Activated naive CD4-positive, alpha-beta T cell treated with Interleukin-2 at 50 U/mL for 16 hours (primary cell): ENCODE measurements at places on chromosomes 6 and 20.

- DNase-seq, result no peak
These were observed 229.2 kb upstream of the SGK1 start for GRCh38 chr6:134546962-134547645.

GRCh38 chr20:39528436-39528835, 566.3 kb downstream of the DHX35 start:
- DNase-seq, result no peak

GRCh38 chr6:81864124-81864523, 111.6 kb upstream of the TENT5A start:
- DNase-seq, result no peak

DNA sequence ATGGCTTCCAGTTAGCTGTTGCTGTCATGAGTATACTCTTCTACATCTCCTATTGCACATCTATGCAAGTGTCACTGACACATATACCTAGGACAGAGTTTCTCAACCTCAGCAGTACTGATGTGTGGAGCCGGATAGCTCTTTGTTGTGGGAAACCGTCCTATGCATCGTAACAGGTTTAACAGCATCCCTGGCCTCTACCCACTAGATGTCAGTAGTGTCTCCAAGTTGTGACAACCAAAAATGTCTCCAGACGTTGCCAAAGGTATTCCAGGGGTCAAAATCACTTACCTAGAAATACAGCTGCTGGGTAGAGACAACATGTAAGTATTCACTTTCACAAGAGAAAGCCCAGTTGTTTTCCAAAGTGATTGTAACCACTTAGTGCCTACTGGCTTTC, 637.6 kb downstream of the RNF144B start:
- no peak for DNase-seq

DNA sequence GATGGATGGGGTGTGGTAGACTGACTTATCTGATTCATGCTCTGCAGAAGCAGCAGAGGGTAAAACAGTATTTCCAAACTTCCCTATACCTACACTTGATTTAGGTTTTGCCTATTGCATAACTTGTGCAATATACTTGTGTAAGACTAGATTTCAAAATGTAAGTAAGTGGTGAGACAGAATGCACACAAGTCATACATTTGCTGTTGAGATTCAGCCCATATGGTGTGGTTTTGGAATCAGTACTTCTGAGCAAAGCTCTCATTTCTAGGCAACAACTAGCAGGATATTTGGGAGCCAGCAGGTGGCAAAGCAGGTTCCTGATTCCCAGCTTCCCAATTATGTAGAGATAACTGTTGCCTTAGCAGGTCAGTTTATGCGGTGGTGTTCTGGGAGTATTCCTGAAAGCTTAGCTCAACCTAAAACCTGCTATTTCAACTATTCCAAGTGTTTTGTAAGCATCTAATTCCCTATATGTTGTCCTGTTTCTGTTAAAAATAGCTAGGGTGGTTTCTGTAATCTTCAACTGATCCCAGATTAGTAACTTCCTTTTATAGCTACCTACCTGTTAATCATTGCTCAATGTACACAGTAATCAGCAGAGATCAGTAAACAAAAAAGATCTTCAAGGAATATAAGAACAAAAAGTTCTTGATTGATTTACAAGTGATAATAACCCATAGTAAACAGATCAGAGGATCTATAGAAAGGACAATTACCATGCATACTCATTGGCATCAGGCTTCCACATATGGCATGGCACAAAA, 8.5 kb upstream of the FABP7 start:
- no peak for DNase-seq

DNA sequence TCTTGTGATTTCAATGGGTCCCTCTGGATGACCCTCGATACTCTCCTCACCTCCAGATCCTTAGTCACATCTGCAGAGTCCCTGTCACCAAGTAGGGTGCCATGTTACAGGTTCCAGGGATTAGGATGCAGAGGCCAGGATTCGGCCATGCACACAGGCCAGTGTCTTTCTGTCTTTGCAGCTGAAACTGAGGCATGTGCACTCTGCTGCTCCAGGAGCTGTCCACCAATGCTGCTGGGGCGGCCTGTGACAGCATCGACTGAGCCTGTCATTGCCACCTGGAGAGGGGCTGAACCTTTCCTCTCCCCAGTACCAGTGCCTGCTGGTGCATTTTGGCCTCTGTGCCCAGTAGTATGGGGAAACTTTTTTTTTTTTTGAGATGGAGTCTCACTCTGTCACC, 4.4 kb upstream of the RBM38 start:
- no peak for DNase-seq

DNA sequence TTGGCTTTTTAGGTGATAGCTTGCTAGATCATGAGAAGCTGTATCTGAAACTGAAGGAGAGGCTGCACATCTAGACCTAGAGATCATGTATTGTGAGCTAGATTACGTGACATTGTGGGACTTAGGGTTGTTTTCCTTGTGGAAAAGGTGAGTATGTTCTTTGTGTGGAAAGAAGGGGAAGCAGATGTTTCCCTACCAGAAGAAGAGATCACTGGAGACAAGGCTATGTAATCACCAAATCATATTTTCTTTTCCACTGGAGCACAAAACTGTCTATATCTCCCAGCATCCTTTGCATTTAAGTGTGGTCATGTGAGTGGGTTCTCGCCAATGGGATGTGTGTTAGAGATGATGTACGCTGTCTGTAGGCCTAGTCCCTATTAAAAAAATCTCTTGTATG, 7.0 kb upstream of the EPB41L2 start:
- no peak for DNase-seq

GRCh38 chr20:53579581-53580375, 13.9 kb downstream of the ZNF217 start:
- DNase-seq, result peak; percentile 30

DNA sequence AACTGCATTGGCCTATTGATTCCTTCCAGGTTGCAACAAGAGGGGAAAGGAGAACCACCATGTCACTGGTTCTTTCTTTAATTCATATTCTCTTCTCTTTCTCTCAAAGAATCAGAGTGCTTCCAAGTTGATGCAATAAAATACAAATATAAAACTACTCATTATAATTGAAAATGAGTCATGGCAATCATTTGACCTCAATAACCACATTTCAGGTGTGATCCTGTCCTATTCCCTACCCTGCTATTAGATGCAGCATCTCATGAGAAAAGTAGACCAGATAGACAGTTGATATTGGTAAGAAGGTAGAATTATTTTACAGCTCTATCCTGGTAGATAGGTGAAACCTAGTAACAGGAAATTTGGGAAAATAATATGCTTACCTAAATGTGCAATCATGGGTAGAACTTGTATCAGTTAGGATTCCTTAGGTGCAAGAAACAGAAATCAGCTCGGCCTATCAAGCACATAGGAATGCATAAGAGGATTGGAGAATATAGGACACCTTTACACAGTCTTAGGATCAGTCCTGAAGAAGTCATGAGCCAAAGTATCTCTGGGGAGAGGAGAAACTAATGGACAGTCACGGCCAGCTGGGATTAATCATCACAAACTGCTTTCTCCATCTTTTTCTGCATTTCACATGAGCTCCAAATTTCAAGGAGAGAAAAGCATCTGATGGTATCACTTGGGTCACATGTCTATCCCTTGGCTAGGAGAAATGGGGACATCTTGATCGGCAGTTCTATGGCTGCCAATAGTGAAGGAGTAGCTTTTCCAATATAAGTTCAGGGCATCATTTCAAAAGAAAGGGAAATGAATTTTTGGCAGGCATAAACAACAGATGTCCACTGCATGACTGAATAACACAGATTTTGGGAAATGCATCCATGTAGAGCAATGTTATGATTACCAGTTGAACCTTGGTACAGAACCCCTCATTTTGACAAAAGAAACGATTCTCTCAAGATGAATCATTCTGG, 19.3 kb upstream of the RNF146 start:
- DNase-seq, result no peak

- no peak for DNase-seq
These were observed 53.9 kb downstream of the AFG1L start for GRCh38 chr6:108348655-108349349.

DNA sequence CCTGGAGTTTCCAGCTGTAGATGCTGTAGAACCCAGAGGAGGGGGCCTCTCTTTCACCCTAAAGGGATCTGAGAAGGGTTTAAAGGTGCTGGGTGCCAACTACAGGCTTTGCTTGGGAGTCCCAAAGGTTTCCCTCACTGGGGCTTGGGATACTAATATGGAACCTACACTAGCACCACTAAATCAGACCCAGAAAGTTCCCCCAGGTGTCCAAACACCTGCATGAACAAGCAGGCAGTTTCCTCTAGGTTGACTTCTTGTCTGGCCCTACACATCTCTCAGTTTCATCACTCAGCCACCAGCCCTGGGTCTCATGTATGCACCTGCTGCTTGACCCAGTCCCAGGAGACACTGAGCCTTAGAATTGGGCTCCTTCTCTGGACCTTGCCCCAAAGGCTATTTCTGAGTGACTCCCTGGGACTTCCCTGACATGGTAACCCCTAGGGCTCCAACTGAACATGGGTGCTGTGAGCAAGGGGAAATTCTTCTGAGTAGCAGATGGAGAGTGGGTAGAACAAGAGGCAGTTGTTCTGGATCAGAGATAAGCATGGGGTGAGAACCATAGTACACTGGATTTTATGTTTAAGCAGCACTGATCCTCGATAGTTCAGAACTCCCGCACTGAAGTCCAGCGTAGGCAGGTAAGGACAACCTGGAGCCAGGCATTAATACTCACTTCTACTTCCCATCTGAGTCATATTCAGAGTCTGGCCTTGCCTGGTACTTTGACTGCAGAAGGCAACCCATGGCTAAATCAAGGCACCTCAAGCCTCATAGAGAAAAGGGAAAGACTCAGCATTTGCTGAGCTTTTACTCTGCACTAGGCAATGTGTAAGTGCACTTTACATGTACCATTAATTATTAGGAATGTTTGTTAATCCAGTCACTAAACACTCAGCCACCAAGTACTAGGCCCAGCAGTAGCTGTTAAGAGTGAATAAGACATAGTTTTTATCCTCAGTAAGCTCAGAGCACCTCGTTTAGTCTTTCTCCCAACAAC, 16.8 kb downstream of the BCL2L1 start:
- no peak for DNase-seq

DNA sequence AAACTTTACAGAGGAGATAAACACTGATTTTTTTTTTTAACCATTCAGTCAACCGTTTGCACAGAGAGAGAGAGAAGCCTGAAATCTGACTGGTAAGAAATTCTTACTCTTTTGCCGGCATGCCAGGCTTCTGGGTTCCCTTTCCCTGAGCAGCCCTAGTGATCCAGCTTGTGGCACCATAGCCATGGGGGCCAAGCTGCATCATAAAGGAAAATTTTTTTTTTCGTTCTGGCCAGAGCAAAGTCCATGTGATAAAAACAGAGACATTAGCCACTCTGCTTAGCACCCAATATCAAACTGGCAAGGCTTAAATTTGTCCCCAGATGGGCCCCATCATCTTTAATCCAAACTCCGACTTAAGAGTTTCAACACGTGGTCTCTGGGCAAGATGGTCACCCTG, 44.5 kb downstream of the CEP85L start:
- no peak for DNase-seq

GRCh38 chr6:80223743-80224212, 117.3 kb downstream of the BCKDHB start:
- no peak for DNase-seq

DNA sequence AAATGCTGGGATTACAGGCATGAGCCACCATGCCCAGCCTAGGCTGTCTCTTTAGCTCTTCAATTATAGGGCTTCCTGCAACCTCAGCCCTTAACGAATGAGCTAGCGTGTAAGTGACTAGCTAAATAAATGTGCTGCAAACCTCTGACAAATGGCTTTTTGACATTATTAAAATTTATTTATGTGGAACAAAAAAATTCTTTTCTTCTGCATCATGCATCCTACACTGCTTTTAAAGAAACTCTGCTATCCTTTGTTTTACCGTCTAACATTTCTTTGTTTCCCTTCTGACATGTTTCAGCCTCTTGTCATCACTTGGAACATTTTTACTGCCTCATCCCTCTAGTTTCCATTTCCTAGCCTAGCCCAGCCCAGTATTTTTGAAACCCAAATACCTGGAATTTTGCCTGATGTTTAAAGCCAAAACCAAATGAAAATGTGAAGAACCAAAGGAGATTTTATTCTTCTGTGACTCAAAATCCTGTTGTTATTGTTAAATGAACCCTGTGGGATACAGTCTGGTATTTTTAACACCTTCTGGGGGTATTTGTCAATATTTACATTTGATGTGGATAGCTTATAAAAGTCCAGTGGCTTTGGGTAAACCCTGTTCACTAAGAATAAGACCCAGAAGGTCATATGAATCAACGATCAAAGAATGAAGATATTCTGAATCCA, 9.5 kb downstream of the NT5E start:
- no peak for DNase-seq

DNA sequence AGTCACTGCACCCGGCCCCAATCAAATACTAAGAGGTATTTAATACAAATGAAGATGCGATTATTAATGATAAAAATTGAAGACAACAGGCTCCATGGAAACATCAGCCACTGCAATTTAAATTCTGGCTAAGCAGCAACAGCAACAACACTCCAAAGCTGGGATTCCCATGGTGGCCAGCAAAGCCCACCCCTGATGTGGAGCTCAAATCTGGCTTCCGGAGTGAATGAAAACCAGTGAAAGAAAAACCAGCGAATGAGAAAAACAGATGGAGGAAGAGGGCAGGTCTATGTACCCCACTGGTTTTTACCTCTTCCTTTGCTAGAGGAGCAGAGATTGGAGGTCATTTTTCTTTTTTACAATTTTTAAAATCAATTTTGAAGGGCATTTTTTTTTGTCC, 135.9 kb upstream of the PDE10A start:
- no peak for DNase-seq

DNA sequence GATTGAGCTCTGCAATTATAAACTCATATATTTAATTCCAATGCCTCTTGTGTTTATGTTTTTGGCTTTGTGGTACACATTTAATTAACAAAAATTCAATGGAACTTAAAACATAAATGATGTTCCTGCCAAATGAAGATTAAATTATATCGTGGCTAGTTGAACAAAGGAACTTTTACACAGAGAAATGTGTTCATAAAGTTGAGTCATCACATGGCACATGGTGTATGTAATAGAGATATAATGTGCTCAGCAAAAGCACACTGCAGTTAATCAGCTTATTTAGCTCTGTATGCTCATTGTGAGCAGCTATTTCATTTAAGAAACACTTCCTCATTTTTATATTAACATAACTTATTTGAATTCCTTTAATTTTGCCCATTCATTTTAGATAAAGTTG, 1295.6 kb upstream of the CITED2 start:
- DNase-seq, result no peak

DNA sequence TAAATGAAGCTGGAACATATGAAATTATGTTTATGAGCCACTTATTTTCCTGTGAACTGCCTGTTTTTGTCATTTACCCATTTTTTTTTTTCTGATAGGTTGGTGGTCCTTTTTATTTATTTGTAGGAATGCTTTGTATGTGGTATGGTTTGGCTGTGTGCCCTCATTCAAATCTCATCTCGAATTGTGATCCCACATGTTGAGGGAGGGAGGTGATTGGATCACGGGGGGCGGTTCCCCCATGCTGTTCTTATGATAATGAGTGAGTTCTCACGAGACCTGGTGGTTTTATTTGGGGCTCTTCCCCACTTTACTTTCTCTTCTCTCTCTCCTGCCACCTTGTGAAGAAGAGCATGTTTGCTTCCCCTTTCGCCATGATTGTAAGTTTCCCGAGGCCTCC, 77.3 kb downstream of the CDH26 start:
- DNase-seq, result no peak

GRCh38 chr6:7538484-7538883, 3.0 kb upstream of the DSP start:
- no peak for DNase-seq

- DNase-seq, result peak; percentile 33
These were observed 44.0 kb upstream of the ZBTB24 start for GRCh38 chr6:109526905-109527628.
